ENCODE measurements at places on chromosomes 7 and 10.

GRCh38 chr10:122477436-122477835 is 16.1 kb downstream of the HTRA1 start:
- DNase-seq, result no peak

- no peak for DNase-seq
These were observed 39.4 kb downstream of the MMRN2 start for GRCh38 chr10:86918022-86918471.

DNA sequence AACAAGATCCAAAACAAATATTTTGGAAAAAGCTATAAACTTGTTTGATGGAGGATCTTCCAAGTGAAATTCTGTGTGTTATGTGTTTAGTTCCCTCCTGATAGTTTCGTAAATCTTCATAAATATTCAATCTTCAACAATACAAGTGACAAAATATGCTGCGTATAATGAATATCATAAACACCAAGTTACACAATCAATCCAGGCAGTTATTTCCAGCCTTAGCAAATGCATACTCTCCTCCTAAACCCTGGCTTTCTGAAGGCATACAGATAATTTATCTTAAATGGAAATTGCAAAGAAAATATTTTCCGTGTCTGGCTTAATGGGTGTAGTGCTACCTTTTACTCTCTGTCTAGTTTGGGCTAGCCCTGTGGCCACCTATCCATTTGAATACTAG is 864.9 kb upstream of the ZWINT start:
- no peak for DNase-seq

DNA sequence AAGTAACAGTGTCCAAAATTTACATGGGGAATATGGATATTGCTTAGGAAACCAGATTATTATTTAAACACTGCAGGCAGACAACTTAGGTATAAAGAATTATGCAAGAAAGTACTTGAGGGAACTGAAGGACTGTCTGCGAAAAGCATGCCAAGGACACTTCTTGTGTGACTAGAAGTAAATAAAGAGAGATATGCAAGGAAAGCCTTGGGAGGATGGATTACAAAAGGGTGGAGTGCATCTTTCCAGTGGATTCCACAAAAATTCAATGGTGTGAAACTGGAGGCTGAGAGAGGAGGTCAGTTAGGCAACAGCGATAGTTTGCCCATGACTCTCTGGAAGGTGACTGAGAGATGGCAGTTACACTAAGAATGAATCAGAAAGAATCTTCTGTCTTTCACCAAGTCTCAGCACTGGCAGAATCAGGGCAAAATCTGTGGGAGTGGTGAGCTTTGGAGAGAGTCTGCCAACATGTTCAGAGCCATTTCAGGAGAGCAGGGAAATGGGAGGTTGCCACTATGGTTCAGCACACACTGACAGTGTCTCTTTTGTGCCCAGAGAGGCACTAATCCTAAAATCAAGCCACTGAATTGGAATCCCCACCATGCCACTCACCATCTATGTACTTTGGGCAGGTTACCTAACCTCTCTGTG is 331.6 kb downstream of the BMPER start:
- DNase-seq, result no peak

GRCh38 chr7:1844951-1845390 is 174.9 kb downstream of the ELFN1 start:
- no peak for DNase-seq

DNA sequence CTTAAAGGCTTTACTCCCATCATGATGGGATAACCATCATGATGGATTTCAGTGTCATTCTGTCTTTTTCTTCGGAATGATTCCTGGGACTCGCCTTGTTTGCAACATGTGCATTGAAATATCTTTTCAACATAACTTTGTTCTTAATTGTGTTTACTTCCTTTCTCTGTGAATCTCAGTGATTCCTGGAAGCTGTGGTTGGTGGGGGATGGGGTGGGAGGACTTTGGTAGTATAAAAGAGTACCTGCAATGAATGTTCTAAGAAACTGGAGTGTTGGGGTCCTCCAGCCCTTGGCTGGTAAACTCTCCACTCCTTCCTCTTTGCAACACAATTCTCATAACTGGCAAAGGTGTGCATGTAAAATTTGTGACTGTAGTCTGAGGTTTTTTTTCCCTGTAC is 11.5 kb upstream of the SH2D4B start:
- DNase-seq, result no peak

DNA sequence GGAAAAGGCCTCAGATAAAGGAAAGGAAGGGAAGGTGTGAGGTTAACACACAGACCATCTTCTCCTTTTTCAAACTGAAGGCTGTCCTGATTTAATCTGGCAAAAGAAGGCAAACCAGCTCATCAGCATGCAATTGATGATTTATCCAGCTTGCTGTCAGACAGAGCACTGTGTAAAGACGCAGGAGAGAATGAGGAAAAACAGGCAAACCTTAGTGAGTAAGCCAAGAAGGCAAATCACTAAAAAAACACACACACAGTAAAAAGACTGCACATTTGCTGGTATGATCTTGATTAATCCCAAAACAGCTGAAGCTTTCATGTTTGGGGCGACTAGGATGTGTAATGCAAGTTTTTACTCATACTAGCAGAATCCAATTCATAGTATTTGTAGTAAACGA is 65.8 kb upstream of the SKAP2 start:
- no peak for DNase-seq

DNA sequence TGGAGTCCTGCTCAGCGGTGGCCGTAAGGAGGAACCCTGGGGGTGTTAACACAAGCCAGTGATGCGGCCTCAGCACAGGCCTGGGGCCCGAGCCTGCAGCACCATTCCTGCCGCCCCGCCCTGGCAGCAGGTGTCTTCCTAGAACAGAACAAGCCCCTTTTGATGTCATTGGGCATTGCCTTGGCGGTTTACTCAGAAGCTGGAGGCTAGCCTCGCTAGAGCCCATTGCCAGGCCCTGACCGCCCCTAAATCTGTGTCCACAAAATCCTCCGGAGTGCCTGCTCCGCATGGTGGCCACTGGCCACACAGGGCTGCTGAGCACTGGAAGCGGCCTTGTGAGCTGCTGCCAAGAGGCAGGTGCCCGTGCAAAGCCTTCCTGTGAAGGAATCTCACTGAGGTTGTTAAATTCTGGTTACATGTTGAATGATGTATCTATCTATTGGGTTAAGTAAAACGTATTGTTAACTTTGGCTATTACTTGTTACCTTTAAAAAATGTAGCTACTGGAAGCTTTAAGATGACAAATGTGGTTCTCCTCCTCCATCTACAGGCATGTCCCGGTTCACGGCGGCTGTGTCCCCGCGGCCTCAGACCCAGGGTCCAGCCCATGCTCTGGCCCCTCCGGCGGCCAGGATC is 1.2 kb upstream of the INPP5A start:
- no peak for DNase-seq

DNA sequence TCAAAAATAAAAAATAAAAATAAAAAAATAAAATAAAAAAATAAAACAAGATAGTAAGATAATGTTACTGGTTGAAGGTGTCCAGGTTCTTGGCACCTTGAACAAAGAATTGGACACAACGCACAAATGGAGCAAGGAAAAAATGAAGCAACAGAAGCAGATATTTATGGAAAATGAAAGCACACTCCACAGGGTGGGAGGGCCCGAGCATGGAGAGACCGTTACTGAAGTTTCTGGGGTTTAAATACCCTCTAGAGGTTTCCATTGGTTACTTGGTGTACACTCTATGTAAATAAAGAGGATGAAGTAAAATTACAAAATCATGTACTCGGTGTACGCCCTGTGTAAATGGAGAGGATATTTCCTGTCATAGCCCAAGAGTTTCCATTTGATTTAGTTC is 15.7 kb upstream of the PFKP start:
- DNase-seq, result no peak

DNA sequence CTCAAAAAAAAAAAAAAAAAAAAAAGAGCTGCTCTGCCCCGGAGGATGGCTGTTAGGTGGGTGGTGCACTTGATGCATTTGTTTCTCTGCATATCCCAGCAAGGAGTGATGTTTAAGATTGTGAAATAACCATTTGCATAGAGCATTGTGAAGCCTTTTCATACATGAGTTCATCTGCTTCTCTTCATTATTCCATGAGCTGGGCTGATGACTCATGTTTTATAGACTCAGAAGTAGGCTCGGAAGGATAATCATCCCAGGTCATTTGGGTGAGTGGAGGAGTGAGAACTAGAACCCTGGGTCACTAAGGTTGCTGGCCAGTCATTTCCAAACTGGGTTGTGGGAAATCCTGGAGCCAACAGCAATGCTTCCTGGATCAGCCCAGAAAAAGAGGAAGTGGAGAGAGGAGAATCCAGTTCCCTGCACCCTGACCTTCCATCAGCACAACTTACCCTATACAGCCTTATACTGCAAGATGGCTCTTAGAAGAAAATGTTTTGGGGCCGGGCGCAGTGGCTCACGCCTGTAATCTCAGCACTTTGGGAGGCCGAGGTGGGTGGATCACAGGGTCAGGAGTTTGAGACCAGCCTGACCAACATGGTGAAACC is 45.3 kb downstream of the TACC2 start:
- no peak for DNase-seq

DNA sequence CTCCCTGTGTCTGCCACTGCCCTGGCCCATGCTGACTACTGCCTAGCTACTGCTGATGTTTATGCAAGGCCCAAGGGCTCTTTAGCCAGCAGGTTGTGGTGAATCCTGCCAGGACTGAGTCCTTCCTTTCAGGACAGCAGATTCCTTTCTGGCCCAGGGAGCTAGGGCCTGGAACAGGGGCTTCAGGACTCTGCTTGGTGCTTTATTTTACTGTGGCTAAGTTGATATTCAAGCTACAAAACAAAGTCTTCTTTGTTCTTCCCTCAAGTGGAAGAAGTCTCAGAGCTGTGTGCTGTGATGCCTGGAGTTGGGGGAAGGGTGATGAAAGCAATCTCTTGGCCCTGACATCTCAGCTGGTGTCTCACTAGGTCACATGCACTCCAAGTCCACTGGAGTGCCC is 66.2 kb upstream of the NME8 start:
- DNase-seq, result no peak

GRCh38 chr10:112471878-112472487 is 25.0 kb downstream of the VTI1A start:
- DNase-seq, result peak; percentile 51

- DNase-seq, result no peak
These were observed 53.1 kb upstream of the KDM7A start for GRCh38 chr7:140229591-140230515.

DNA sequence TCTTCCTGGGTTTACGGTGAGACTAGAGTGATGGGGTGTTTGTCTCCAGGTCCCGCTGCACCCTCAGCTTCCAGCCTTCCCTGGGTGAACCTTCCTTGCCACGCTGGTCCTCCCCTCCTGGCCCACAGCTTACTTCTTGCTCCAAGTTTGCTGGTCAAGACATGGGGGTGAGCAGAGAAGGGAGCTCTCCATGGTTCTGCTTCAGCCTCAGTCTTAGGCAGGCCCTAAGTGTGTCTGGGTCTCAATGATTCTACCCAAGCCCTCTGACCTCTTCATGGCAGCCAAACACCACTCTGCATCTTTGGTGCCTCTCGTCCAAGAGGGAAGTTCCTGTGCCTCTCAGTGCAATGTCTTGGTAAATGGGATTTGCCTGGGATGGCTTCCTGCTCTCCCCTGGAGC is 356.5 kb upstream of the KLF6 start:
- no peak for DNase-seq

DNA sequence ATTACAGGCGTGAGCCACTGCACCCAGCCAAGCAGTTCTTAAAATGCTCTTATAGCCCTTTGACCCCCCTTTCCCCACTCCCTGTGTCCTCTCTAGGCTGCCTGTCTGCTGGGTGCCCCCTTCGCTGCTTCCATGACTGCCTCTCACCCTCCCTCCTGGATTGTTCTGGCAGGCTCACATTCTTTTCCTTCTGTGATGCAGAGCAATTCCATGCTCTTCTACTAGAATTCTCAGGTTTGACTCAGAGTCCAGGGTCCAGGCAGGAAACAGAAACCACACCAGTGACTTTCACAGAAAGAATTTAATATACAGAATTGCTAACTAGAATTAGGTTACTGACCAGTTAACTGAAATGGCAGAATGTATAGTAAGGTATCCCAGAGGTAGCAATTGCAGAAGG is 244.8 kb downstream of the BAMBI start:
- DNase-seq, result no peak

DNA sequence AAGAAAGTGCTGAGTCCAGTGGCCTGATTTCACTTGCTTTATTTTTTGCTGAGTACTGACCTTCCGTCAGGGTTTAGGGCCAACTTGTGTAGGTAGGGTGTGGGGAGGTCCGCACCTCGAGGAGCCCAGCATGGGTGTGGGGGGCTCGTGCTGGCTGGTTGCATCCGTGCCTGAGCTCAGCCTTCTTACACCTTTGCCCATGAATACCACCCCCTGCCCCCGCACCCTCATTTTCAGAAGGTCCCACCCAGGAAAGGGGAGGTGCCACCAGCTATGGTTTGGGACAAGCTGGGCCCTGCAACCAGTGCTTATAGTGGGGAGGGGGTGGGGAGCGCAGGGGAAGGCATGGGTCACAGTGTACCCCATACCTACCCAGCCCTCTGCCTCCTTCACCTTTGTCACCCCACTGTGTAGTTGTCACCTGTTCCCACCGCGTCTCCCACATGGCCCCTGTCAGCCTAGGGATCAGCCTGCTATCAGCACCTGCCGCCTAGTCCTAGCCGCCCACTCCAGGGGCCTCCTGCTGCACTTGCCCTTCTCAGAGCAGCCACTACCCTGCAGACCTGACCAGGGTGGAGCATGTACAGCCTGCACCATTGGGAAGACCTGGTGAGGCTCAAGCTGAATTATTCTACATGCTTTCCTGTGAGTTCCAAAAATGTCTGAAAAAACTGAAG is 146.2 kb upstream of the RET start:
- no peak for DNase-seq

DNA sequence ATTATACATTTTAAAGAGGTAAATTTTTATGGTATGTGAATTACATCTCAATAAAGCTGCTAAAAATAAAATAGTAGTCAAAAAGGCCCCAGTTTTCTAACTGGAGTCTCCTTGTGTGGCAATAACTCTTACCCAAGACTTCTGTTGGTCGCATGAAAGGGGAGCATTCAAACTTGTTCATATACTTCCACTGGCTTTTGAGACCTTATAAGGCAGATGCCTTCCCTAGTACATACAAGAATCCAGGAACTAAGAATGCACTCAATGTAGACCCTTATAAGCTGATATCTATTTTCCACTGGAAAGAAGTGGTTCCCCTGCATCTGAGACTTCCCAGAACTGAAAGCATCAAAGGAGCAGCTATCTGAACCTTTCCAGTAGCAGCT is 13.0 kb downstream of the BCAP29 start:
- DNase-seq, result no peak

DNA sequence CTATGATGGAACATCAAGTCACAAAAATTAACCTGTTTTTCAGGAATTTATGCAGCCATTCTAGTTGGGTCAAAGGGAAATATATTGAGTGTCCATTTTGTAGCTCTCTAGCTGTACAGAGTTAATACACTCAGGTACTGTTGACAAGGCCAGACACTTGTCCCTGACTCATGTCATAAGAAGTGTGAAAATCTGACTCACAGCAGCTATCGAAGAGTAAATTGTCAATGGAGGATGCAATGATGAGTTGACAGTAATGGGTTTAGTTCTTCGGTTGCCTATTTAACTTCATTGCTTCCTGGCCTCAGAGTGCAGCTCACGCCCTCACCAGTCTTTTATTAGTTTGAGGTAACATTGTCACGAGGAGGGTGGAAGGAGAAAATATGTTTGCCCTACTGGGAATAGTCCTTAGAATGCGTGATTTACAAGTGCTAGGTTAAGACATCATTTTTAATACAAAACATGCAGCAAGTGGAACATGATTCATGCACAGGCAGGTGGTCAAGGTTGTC is 255.1 kb downstream of the XPNPEP1 start:
- no peak for DNase-seq

All from inflammatory macrophage treated with lipopolysaccharide for 4 hours (primary cell).